ENCODE measurements at places on chromosomes 4 and X.

- DNase-seq, result no peak
These were observed 11.3 kb downstream of the EIF1AX start for GRCh38 chrX:20130357-20130756.

GRCh38 chrX:132209527-132209926, 9.7 kb downstream of the RAP2C start:
- no peak for DNase-seq

DNA sequence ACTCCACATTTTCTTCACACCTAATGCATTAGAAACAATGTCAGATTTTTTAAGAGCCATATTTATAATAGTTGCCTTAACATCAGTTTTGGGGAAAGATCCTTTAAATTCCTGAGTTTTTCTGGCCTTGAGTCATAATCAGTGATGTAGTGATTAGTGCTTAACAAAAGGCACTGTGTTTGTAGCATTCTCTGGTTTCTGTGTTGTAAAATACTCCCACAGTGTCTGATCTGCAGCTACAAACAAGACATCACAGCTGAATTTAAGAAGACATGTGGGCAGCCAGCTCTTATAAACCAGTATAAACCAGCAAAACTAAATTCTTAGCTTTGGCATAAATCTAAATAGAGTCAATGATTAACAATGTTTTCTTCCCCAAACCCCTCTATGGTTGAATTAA, 233.8 kb downstream of the FSTL5 start:
- DNase-seq, result peak; percentile 29

DNA sequence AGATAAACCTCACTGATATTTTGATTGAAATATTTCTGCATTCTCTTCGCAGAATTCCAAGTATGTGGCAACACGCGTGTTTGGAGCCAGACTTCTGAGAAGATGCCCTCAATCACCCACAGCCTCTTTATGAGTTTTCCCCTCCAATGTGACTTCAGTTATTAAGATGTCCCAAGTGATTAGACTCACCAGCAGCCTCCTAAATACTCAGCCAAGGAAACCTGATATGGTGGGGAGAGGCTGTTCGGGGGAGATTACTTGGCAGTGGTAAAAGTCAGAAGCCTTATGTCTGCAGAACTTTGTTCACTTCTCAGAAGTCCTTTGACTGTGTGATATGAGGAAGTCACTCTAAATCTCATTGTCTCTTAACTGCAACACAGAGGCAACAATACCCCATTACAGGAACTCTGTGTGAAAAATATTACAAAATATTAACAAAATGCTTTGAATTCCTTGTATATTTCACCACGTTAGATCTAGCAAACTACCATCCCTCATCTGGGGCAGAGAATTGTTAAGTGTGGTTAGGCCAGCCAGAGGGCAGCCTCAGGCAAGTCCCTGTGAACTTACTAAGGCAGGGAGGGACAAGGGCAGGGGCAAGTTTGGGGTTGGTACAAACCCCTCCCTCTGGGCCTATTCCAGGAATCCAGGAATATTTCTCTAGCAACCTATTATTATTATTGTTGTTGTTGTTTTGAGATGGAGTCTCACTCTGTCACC, 151.4 kb upstream of the USP9X start:
- no peak for DNase-seq

- no peak for DNase-seq
These were observed 107.1 kb upstream of the BMPR1B start for GRCh38 chr4:94650690-94651089.

DNA sequence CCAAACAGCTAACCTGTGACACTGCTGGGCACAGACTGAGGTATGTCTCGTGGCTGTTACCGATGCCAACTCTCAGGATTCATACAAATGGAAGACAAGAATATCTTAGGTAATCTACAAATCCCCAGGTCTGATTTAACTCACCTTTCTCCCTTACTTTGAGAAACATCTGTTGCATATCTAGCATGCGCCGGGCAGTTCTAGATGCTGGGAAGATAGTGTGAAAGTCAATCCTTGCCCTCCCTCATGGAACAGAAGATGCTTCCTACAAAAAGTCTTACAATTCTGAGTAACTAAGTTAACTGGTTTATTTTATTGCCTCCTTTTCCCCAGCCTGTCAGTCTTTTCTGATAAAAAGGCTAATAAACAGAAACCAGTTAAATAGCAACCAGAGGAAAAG, 212.2 kb upstream of the FAT1 start:
- no peak for DNase-seq

- no peak for DNase-seq
These were observed 50.9 kb downstream of the UCHL1 start for GRCh38 chr4:41307638-41308037.

- DNase-seq, result no peak
These were observed 36.7 kb upstream of the HMX1 start for GRCh38 chr4:8908206-8908893.

GRCh38 chr4:130545596-130545995, 1449.6 kb downstream of the C4orf33 start:
- DNase-seq, result no peak

GRCh38 chr4:18627447-18628005, 606.0 kb upstream of the LCORL start:
- no peak for DNase-seq

DNA sequence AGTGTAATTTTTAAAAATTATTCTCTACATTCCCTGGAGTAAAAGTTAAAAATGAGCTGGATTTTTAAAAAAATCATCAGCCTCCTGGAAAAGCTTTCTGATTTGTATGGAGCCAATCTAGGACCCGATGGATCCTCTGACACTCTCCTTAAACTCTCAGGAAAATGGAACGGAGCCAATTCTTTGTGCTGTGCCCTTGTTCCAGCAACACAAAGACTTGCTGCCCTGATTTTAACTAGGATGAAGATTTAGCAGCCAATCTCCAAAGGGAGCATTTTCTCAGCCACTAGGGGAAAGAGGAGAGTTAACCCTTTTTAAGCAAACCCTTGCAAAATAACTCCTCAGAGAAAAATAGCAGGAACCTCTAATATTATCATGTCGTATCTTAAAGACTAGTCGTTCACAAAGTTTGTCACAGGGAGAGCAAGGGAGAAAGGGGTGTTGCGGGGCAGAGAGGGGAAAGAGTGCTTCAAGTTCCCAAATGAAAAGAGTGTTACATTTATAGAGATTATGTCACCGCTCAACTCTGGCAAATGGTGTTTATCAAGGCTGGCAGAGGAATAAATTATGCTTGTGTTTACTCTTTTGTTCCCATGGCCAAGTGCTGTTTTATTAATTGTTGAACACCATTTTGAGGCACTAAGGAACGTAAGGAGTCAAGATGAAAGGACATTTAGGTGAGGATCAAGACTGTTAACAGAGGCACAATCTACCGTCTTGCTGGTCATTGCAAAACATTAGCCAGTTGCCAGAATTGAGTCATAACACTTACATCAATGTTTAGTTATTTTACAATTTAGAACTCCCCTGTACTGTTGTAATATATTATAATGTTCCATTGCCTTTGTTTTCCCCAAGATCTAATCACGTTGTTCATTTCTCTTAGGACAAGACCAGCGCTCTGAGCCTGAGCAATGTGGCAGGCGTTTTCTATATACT, 250.7 kb downstream of the THOC2 start:
- no peak for DNase-seq

DNA sequence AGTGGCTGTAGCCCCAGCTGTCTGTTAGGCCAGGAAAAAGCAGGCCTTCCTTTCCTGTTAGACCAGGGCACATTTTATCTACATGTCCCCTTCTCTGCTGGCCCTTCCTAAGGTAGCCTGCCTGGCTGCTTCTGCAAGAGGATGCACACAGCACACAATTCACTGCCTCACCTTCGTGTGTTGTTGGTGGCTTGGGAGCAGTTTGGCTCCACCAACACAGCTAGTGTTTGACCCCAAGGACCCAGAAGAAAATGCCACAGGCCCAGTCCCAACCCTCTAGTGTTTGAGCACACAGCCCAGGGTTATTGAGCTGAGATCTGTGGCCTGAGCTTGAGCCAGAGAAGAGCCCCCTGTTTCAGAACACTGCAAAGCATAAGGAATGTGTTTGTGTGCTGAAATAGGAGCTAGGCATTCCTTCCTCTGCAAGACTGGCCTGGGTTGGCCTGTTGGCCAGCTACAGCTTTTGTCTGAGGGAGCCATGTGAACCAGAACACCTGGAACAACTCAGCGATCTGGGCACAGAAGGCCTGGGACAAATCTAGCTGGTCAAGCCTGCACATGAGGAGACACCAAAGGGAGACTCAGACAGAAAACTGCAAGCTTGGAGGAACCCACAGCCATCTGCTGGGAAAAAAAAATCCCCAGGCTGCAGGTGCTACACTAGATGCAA, 26.4 kb downstream of the MAGEE1 start:
- no peak for DNase-seq

DNA sequence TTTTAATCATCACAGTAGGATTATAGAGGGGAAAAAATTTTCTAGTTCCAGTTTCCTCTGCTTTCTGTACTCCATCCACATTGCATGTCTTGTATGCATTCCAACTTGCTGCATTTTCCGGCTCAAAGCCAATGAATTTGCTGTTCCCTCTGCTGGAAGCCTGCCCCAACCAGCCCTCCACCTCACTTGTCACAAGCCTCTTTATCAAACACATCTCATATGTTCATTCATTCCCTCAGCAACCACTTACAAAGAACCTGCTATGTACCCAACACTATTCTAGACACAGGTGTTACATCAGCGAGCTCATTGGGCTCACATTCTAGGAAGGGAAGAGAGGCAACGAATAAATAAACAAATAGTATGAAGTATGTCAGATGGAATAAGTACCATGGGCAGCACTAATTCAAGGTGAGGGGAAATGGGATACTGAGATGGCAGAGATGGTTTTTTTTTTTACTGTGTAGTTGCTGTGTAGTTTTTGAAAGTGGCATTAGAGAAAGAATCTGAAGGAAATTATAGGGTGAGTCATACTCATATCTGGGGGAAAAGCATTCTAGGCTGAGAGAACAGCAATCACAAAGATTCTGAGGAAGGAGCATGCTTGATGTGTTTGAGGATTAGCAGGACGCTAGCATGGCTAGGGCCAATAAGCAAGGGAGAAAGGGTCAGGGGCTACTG, 332.5 kb downstream of the PDGFC start:
- no peak for DNase-seq
